ENCODE measurements at places on chromosomes 3 and 15.

DNA sequence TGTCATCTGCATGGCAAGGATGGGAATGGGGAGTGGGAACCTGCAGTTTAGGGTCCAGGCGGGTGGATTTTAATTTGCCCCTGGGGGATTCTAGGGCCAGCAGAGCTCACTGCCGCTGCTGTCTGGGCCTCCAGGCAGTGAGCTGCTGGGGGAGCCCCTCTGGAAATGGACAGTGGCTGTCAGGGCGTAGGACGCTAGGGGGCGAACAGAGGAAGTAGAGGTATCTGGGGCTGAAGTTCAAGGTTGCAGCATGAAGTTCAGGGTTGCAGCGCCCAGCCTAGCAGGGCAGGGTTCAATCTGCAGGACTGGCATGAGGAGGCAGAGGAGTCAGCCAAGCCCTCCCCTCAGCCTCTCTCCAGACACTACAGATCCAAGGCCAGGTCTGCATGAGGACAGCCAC, 49.5 kb downstream of the APBA2 start:
- peak; percentile 41 for DNase-seq

- DNase-seq, result no peak
Measured at GRCh38 chr3:46187341-46187700, 20.8 kb downstream of the CCR1 start.

GRCh38 chr15:47991357-47991756, 129.4 kb upstream of the SLC24A5 start:
- no peak for DNase-seq

GRCh38 chr15:82890338-82890994, 62.1 kb downstream of the HOMER2 start:
- DNase-seq, result no peak

- DNase-seq, result no peak
Measured at GRCh38 chr15:80674245-80674614, 20.9 kb upstream of the ABHD17C start.

Measured in effector CD8-positive, alpha-beta T cell (primary cell).